Activated T-cell treated with anti-CD3 and anti-CD28 coated beads for 48 hours (primary cell): ENCODE measurements at places on chromosomes 2 and 18.

GRCh38 chr2:238160206-238161129 lies 1.7 kb downstream of the ERFE start:
- DNase-seq = no peak

DNA sequence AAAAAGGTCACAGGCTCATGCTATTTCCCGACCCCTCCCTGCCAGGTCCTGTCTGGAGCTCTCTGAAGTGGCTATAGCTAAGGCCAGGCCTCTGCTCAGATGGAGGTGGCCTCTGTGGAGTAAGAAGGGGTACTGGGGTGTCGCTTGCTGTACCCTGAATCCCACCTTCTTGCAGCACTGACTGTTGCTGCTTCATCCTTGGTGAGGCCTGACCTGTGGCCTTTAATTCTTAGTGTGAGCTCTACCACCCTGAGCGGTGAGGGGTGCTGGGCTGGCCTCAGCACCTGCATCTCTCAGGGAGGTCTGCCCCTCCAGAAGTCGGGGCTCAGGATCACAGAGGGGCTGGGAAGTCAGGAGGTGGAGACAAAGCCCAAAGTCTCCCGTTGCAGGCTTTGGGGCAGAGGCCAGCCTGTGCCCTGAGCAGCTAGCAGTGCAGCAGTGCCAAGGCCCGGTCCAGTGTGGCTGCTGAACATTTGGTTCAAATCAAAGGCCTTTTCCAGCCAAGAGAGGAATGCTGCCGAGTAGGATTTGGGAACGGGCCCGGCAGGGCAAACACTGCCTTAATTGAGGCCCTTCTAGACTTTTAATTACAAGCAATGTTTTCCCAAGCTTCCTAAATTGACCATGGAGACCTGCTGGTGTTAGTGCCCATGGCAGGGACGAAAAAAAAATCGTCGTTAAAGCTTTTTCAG lies 133.5 kb upstream of the HAAO start:
- no peak for DNase-seq

DNA sequence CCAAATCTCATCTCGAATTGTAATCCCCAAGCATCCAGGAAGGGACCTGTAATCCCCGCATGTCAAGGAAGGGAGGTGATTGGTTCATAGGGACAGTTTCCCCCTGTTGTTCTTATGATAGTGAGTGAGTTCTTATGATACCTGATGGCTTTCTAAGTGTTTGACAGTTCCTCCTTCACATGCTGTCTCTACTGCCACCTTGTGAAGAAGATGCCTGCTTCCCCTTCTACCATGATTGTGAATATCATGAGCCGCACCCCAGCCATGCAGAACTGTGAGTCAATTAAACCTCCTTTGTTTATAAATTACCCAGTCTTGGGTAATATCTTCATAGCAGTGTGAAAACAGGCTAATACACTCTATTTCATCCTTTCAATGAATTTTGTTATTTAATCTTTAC lies 446.7 kb downstream of the RNF144A start:
- DNase-seq = no peak

DNA sequence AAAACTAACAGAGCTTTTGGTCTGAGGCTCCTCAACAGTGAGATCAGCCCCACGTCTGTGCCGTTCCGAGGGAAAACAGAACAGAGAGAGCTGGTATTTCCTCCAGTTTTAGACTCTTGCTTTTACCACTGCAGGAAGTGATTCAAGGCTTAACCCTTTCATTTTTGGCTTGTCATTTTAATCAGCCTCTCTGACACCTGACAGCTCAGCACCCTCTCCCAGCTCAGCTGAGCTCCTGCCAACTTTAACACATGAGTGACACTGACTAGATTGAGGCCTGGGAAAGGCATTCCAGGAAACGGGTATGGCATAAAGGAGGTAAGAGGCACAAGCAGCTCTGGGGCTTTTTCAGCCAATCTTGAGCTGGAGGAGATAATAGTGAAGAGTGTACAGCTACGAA lies 239.4 kb upstream of the SKOR2 start:
- no peak for DNase-seq

DNA sequence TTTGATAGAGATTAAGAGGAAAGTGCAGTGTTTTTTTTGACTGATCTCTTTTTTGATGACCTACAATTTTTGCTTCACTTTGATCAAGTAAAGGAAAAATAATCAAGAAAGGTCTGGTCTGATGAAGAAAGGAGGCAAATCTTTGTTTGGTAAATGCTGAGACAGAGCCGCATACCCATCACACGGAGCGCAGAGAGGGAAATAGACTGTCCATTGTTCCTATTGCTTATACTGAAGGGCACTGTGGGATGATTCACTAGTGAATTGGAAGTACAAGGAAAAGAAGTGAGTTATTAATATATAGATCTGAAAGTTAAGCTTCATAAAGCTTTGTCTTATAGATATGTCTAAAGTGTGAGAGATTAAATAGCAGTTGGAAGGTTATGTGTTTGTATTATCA lies 455.1 kb downstream of the PLCL1 start:
- DNase-seq = no peak

DNA sequence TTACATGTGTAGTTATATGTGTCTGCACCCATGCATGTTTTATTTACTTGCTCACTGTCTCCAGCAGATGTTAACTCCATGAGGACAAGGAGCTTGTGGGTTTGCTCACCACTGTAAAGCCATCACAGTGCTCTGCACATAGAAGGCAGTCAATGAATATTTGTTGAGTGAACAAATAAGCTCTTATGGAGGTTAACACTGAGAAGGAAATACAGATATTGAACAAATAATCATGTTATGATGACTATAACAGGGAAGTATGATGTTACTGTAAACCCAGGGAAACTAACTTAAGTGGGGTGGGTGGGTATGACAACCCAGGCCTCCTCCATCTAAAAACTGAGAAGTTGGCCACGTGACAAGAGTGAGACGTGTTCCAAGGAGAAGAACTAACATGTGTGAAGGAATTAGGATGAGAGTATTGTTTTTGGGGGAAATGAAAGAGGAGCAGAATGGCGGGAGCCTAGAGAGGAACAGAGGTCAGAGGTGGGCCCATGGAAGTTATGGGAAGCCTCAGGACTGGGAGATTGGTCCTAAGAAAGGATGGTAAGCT lies 6.0 kb upstream of the FAM117B start:
- DNase-seq = no peak

DNA sequence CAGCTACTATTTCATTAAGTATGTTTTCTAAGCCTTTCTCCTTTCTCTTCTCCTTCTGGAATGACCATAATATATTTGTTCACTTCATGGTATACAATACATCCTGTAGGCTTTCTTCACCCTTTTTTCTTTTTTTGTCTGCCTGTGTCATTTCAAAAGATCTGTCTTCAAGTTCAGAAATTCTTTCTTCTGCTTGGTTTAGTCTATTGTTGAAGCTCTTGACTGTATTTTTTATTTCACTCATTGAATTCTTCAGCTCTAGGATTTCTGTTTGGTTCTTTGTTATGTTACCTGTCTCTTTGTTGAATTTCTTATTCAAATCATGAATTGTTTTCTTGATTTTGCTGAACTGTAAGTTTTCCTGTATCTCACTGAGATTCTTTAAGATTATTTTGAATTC lies 109.9 kb downstream of the TMEM131 start:
- no peak for DNase-seq

- DNase-seq = no peak
These were observed 271.0 kb downstream of the NEDD4L start for GRCh38 chr18:58315041-58315440.

GRCh38 chr2:60989259-60989658 lies 28.3 kb upstream of the PEX13 start:
- no peak for DNase-seq

DNA sequence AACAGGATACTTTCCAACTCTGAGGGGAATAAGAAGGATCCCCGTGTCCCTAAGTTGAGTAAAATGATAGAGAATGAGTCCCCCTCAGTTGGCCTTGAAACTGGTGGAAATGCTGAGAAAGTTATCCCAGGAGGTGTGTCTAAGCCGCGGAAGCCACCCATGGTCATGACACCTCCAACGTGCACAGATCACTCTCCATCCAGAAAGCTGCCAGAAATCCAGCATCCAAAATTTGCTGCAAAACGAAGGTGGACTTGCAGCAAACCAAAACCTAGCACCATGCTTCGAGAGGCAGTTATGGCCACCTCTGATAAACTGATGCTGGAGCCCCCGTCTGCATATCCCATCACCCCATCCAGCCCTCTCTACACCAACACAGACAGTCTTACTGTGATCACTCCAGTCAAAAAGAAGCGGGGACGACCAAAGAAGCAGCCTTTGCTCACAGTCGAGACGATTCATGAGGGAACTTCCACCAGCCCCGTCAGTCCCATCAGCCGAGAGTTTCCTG lies 270.1 kb downstream of the SETBP1 start:
- DNase-seq = no peak

DNA sequence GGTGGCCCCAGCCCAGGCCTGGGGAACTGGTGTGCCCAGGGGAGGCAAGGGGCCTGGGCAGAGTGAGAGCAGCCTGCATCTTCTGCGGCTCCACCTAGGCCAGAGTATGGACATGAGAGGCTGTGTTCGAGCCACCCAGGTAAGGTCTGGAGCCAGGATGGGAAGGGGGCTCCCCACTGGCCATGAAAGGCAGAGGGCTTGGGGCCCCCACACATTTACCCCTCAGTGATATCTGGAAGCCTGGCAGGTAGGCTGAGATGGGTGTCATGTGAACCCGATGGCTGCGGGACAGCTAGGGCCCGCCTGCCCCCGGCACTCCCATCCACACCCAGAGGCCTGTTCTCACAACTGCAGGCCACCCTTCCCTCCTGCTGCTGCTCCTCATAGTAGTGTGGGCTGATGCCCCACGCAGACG lies 13.2 kb downstream of the ADRA2B start:
- DNase-seq = no peak

- DNase-seq = no peak
These were observed 150.2 kb upstream of the POU3F3 start for GRCh38 chr2:104703669-104704068.

- peak; percentile 8 for DNase-seq
These were observed 36.4 kb downstream of the COL5A2 start for GRCh38 chr2:189142893-189143759.

- DNase-seq = no peak
These were observed 424.2 kb downstream of the NRXN1 start for GRCh38 chr2:50607721-50608120.

- no peak for DNase-seq
These were observed 387.3 kb upstream of the SYT4 start for GRCh38 chr18:43664487-43665008.

GRCh38 chr2:28452534-28453081 lies 43.3 kb upstream of the PLB1 start:
- peak; percentile 76 for DNase-seq

GRCh38 chr2:191691016-191691735 lies 13.2 kb downstream of the NABP1 start:
- DNase-seq = no peak

GRCh38 chr2:224134003-224134734 lies 95.1 kb upstream of the SERPINE2 start:
- no peak for DNase-seq
